ENCODE measurements at places on chromosomes 5 and 9. TPM values are rescaled to one million over a fixed set of nuclear protein-coding genes. Genes with fewer than 3 reads are reported as not detected.

CCDC180 gene
- 0.56 TPM for total RNA-seq

SLC2A6 gene
- 22.2 TPM for total RNA-seq

SLC25A2 gene
- 0.09 TPM for total RNA-seq

BHMT gene
- not detected for total RNA-seq

CA9 gene
- not detected for total RNA-seq

CCL27 gene
- not detected for total RNA-seq

EGR1 gene
- 1.5 TPM for total RNA-seq

TRIM23 gene
- 18.4 TPM for total RNA-seq

C9orf153 gene
- 0.09 TPM for total RNA-seq

GRXCR2 gene
- not detected for total RNA-seq

SLC6A18 gene
- not detected for total RNA-seq

OTP gene
- total RNA-seq = not detected

ENC1 gene
- total RNA-seq = 126 TPM

PDCD1LG2 gene
- total RNA-seq = 11.7 TPM

IRGM gene
- not detected for total RNA-seq

PCDH12 gene
- total RNA-seq = 16.8 TPM

CDH9 gene
- not detected for total RNA-seq

PCDHGB3 gene
- total RNA-seq = 3.1 TPM

MYO10 gene
- total RNA-seq = 70.2 TPM

DMRT3 gene
- not detected for total RNA-seq

ANKRD18B gene
- 0.94 TPM for total RNA-seq

PFN3 gene
- not detected for total RNA-seq

C5orf46 gene
- 0.18 TPM for total RNA-seq

TMEM252 gene
- total RNA-seq = not detected

MARVELD2 gene
- total RNA-seq = 1.7 TPM

GDA gene
- not detected for total RNA-seq

RNF44 gene
- 3.5 TPM for total RNA-seq
